ENCODE measurements at places on chromosomes 6 and 20. TPM values are rescaled to one million over a fixed set of nuclear protein-coding genes. Genes with fewer than 3 reads are reported as not detected.
A peak's percentile ranks its signal among the peaks of the same experiment; 100 is the strongest.

GRCh38 chr6:41373919-41374617, 38.7 kb downstream of the NCR2 start:
- DNase-seq: no peak

DNA sequence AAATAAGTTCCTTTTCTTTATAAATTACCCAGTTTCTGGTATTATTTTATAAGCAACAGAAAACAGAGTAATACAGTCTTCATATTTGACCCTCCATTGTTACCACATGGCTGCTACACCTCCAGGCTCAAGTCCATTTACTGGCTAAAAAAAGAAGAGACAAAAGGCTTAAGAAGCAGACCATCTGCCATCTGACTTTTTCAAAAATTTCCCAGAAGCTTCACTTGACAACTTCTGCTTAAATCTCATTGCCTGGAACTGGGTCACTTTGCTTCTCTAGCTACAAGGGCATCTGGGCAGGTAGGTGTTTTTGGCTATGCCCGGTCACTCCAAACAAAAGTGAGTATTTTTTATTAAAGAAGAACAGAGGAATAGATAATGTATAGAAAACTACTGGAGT, 118.0 kb downstream of the GRM1 start:
- DNase-seq: no peak

DNA sequence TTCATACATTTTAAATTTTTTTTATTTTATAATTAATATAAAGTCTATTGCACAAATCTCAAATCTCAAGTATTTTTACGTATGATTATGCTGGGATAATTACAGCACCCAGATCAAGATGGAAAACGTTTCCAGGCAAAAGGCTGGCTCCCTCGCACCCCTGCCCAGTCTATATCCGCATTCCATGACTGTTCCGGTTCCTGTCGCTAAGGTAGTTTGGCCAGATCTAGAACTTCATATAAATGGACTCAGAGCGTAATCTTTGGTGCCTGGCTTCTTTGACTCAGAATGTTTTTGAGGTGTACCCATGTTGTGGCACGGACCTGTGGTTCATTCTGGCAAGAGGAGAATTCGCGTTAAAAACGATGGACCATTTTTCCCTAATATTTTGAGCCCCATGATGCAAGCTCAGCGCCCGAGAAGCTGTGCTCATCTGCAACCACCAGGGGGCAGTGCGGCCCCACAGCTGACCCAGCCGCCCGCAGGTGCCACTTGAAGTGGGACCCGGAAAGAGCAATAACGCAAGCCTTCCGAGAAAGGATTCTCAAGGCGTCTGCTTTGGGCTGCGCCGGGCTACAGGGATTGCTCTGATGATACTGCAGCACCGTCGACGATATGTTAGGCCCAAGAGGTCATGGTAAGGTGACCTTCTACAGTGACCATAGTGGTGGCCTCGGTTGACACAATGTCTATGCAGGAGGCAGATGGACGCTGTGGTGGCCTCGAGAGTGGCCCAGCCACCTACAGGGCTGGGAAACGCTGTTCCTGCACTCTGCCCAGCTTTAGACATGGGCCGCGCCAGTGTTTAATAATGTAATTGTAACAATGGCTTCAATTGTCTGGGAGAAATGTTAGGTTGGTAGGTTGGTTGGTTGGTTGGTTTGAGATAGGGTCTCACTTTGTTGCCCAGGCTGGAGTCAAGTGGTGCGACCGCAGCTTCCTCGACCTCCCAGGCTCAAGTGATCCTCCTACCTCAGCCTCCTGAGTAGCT, 160.1 kb downstream of the ZMYND8 start:
- peak; percentile 21 for DNase-seq

- DNase-seq: peak; percentile 18
Measured at GRCh38 chr6:17938901-17939300, 48.5 kb downstream of the KIF13A start.

ISM1 gene
- 0.98 TPM for total RNA-seq

- no peak for DNase-seq
Measured at GRCh38 chr6:13511913-13512717, 24.7 kb upstream of the GFOD1 start.

NQO2 gene
- 9.4 TPM for total RNA-seq

DNA sequence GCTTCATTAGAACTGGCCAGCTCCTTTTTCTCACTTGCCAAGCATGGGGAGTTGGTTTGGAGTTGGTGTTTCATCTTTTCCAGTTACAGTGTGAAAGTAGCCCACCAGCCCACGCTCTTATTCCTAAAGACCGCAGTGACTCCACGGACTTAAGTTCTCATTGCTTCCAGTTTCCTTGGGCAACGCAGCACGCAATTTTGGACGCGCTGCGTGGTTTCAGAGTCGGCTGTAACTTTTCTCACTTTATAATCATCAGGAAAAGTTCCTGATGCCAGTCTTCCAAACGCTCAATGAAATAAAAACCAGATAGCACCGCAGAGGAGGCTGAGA, 381 bp upstream of the PEX7 start:
- peak; percentile 74 for DNase-seq

TSBP1 gene
- total RNA-seq: not detected

DNA sequence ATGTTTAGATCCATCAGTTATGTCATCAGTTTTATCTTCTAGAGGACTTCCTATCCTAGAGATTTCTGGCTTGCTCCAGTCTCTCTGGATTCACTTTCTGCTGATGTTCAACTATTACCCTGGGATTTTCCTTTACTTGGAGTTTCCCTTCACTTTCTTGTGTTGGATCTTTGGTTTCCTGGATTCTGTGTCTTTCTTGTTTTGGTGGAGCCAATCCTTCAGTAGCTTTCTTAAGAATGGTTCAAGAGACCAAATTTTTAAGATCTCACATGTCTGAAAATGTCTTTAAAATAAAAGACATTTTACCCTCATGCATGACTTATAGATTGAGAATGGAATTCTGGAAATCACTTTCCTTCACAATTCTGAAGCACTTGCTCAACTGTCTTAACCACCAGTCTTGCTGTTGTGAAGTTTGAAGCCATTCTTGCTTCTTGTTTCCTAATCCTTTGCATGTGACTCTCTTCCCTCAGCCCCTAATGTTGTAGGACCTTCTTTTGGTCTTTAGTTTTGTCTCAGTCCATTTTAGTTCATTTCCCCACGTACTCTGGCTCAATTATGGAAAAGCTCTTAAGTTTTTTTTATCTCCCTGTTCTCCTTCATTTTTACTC, 87.9 kb downstream of the ARID1B start:
- no peak for DNase-seq

- DNase-seq: no peak
Measured at GRCh38 chr20:62219992-62220665, at the start of gene HRH3. TSS of gene HRH3 (minus strand) at chr20:62220278. CDS start at chr20:62219970, 308 bp downstream.

DNA sequence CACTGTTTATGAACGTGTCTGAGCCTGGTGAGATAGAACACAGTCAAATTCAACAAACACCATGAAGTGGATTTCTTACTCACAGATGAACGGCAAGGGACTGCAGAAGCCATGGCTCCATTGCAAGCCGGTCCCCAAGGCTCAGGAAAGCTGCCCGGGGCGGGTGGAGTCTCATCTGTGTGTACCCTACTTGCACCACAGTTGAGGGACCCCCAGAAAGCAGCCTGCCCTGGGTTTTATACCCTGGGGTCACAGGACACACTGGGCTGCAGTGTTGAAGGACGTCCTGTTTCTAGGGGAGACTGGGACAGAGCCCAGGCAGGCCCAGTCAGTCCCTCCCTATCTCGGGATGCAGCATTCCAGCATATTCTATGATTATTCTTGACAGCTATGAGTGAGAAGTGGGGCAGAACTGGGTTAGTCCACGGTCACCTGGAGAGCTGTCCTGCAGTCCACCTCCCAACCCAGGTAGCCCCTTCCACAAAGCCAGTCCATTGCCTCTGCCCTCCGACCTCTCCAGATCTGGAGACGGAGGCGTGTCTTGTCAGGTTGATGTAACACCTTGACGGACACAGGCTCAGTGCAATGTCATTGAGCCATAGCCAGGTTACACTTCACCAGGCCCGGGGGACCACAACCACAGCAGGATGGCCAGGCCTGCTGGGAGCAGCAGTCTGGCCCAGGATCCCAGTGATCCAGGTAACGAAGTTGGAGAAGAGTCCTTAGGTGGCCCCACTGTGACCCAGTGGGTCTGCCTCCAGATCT, 35.5 kb downstream of the WRNIP1 start:
- no peak for DNase-seq

DNA sequence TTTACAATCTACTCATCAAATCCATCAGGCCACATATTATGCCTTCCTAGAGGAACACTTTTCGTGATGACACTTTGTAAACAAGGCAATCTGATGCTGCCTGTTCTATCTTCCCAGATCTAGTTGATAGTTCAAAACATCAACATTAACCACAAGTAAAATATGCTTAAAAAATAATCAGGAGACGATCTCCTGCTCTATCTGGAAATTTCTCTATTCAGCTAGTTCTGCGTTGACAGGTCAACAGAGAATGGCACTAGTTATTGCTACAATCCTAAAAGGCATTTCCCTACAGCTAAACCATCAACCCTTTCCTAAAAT, 2.1 kb downstream of the B4GALT5 start:
- DNase-seq: no peak

CAGE1 gene
- total RNA-seq: 0.30 TPM

DNA sequence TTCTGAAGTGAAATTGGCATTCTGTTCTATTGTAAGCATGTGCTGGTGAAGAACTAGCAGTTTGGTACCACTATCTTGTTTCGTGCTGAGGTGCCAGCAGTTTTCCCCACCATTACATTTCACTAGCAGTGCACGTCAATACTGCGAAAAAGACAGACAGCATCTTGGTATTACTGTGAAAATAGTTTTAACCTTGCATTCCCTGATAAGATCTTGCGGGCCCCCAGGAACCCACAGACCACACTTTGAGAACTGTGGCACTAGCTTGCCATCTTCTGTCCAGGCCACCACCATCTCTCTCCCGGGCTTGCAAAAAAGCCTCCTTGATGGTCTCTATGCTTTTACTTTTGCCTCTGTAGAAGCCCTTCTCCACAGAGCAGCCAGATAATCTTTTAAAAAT, 185.7 kb downstream of the BACH2 start:
- DNase-seq: no peak

- DNase-seq: no peak
Measured at GRCh38 chr6:3102875-3103274, 15.6 kb upstream of the BPHL start.

MRPS26 gene
- 27.3 TPM for total RNA-seq

GSTA2 gene
- total RNA-seq: not detected

- no peak for DNase-seq
Measured at GRCh38 chr6:32114796-32115195, 5.7 kb upstream of the TNXB start.

DNA sequence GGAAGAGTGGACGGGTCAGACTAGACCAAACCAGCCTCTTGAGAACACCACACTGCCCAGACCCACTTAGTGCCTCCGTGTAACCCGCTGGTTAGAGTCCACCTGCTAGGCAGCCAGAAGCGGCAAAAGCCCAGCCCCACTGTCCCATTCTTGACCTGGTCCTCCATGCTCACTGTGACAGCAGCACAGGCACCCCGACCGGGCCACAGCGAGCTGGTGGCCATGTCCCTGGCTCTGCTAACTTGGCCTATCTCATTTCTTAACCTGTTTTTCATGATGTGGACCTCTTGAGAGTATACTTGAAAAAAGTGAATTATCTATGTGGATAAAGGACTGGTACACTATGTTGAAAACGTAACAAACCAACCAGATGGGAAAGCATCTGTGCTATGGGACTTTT, 44.9 kb upstream of the TMEM181 start:
- DNase-seq: no peak

GRCh38 chr20:37484331-37484730, 36.7 kb upstream of the NNAT start:
- DNase-seq: no peak

GRCh38 chr6:28863604-28864325, 60.0 kb downstream of the TRIM27 start:
- DNase-seq: peak; percentile 55

SMLR1 gene
- total RNA-seq: not detected

DNA sequence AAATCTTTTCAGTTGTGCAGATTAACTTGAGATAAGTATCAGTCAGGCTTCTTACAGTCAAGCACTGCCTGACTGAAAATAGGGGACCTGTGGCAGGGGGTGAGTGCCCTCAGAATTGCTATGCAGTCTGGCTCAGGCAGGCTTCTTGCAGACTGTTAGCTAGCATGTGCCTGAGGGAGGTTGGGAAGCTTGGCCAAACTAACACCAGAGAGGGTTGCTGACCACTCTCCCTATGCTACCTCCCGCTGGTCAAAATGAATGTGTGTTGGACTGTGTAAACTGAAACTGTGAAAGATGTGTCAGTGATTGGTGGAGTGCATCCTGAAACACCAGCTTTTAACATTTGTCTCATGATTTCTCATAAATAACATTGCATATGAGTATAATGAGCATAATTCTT, 622.3 kb upstream of the IMPG1 start:
- no peak for DNase-seq

DNA sequence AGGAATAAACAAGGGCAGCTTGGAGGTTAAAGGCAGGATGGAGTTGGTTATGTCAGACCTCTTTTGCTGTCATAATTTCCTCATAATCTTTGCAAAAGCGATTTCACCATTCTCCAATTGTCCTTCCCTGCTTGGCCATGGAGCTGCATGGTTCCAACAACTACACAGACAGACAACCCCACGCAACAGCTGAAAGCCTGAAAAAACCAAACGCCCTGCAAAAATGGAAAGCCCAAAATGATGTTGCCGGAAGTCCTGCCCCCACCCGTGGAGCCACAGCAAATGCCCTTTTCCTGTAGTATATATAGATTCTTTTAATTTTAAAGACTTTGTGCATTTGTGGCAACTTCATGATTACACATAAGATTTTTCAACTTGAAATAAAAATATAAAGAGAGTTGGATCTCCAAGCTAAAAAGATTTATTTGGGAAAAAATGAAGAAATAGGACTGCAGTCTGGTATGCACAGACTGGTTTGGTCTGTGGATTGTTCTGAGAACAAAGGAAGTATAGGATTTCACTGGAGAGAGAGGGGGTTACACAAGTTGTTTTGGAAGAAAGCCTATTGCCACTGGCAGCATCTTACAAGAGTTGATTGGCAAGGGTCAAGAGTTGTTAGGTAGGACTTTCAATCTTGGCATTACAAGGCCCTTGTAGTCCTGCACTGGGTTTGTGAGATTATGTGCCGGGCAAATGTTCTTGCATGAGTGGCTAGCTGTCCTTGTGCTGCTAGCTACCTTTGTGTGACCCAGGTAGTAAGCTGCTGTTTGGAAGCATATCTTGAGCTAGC, 190.0 kb downstream of the C6orf118 start:
- peak; percentile 7 for DNase-seq

PAK5 gene
- total RNA-seq: 0.19 TPM

SLC25A27 gene
- 4.3 TPM for total RNA-seq

DNA sequence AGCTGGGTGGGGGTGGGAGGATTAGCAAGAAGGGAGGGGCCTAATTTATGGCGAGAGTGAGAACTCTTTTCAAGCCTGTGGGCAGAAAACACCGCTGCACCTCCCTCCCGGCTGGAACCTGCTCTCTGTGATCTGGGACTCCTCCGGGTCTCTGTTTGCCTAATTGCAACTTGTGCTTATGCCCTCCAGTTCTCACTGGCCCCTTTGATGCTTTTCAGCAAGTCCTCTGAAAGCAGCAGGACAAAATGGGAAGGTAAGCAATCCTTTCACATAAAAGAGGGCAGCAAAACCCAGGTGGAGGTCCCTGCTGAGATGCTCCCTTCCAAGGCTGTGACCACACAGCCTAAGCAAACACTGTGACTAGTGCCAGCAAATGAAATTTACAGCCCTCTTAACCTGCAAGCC, 523.0 kb upstream of the FLRT3 start:
- DNase-seq: no peak
